NCI-H524 (cell line): ENCODE measurements at places on chromosomes 1 and 21.

DNA sequence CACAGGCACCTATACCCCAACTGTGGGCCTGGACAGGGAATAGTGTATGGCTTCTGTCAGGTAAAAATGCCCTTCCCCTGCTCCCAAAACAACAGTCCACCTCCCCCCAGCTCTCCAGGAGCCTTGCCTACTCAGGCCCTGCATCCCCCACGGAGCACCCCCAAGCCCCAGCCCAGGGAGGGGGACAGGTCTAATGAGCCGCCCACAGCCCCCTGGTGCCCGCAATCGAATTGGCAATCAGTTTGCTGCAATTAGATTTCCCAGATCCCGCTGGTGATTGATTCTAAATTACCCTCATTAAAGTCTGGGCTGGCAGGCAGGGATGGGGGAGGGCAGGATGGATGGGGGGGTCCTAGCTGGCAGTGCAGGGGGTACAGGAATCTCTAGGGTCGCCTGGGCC lies 8.1 kb downstream of the SDC3 start:
- no peak for DNase-seq

DNA sequence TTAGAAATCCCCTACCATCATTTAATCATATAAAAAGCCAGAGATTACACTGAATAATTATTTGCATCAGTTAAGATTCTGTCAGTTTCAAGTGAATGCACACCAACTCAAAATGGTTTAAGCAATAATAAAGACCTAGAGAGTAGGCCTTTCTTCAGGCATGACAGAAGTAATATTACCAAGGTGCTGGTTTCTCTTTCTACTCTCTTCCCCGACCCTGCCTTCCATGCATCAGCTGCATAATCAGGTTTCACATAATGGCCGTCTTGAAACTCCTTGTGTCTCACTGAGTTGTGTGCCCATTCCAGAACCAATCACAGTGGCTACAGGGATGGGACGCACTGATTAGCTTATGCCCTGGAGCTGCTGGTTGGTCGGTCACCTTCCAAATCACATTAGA lies 103.5 kb upstream of the SERTAD4 start:
- no peak for DNase-seq

DNA sequence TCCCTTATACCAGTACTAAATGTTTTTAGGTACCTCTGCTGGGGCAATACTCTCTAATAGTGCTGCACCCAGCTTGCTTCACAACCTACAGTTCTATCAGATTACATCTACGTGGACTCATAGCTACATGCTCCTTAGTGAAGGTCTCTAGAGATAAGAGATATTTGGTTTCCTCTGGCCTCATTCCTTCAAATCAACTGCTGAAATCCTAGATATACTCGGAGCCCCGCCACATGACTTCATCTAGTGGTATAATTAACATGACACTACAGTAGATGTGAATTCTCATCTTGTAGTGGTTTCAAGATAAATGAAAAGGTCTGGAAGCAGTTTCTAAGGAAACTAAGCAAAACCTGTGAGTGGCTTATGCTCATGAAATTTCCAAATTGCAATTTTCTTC lies 115.4 kb downstream of the SMYD2 start:
- DNase-seq, result no peak

- DNase-seq, result no peak
Measured at GRCh38 chr21:38244407-38244787, 12.4 kb upstream of the KCNJ15 start.

DNA sequence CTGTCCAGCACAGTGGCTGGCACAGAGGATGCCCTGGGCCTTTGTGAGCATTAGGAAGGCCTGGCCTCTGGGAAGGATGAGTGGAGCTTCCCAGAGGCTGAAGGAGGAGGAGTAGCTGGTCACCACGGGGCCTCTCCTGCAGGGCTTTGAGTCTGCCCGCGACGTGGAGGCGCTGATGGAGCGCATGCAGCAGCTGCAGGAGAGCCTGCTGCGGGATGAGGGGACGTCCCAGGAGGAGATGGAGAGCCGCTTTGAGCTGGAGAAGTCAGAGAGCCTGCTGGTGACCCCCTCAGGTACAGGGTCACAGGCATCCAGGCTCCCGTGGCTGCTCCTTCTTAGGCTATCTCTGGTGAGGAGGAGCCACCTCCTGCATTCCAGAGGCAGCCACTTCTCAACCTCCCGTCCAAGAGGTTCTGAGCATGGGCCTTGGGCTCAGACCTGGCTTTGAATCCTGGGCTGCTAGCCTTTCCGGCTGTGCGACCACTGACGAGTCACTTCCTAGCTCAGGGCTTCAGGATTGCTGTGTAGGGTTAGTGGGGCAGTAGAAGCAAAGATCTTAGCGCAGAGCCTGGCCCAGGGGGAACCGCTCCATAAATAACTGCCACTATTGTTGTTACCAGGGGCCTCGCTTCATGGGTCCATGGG lies 14.0 kb downstream of the SESN2 start:
- DNase-seq, result no peak

DNA sequence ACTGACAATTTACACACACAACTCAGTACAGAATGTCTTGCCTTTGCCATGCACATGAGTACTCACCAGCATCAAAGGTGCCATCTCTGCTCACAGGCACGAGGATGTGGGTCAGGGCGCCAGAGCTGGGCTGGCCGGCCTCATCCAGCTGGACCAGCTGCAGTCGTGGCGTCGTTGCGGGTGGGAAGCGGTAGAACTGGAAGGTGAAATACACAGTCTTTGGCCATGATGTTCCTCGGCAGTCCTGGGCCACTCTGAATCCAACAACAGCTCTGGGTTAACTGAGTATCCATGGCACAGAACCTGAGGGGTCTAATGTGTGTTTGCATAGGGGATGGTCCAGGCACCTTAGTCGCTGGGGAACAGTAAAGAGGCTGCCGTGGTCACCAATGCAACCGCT lies 87.7 kb downstream of the NPHP4 start:
- no peak for DNase-seq

GRCh38 chr1:46277658-46278373 lies 25.6 kb downstream of the LRRC41 start:
- no peak for DNase-seq

DNA sequence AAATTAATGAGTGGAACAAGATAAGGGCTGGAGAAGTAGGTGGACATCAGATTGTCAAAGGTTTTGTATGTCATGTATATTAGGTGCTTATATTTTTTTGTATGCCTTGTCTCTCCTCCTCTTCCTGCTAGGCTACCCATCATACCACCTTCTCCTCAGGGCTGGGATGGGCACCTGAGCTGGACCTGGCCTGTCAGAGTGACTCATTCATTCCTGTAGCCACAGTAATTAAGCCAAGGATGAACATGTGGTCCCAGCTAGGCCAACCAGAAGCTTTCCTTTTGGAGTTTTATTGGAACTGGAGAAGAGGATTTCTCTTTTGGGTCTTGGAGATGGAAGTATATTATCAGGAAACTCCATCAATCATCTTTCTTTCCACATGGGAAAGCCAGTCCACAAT lies 21.2 kb downstream of the PTGS2 start:
- DNase-seq, result no peak

DNA sequence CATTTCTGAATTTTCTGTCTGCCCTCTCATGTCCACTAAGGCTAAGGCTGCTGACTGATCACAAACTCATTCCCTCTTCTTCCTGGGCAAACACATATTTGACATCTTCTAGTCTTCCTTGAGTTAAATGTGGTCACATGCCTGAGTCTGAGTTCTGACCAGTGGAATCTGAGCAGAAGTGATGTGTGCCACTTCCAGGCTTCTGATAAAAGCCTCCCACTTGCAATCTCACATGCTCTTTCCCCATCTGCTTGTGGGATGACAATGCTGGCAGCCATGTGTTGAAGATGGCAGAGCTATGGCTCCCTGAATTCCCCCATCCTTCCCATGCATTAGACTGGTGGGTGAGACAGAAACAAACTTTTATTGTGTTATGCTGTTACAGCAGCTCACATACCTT lies 149.9 kb upstream of the ZNF648 start:
- no peak for DNase-seq

DNA sequence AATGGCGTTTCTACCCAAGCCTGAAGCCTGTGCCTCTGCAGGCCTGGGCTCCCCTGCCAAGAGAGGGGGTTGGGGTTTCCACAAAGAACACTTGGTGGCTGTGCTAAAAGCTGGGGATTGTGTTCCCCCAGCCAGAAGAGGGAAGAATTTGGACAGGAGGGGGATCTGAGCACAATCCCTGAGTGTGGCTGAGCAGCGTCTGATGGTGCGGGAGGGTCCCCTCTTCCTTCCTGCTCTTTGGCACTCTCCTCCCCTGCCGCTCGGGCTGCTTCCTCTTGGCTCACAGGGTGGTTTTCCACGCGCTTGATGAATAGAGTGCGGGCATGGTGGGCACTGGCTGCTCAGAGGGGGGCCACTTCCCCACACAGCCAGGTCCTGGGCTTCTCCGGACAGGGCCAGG lies 3.7 kb downstream of the GPR37L1 start:
- no peak for DNase-seq

DNA sequence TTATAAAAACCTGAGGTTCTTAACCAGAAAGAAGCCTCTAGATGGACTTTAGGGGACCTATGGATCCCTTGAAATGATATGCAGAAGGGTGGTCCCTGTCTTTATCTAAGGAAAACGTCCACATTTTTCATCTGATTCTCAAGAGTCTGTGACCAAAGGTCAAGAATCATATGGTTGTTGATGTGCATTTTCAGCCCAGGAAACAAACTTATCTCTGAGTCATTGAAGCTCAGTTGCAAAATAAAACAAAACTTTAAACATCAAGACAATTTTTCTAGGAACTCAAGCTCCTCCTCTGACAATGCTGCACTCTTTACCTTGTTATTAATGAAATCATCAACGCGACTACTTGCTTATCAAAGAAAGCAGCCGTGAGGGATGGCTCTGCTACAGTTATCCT lies 83.3 kb downstream of the TIAM1 start:
- no peak for DNase-seq

- no peak for DNase-seq
Measured at GRCh38 chr1:206582971-206583706, 29.1 kb downstream of the EIF2D start.

DNA sequence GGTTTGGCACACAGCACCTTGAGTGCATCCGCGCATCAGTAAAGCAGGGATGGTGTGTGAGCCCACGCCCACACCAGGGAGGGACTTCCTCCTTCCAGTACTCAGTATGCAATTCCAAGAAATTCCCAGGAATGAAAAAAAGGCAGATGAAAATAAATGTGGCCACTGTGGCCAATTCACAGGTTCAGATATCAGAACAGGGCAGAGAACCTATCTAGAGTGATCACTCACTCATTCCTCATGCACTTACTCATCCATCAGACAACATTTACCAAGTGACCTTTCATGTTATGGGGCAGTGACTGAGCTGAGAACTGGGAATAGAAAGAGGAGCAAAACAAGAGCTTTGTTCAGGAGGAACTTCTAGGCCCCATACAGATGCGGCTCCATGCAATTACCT lies 113.7 kb downstream of the ZSCAN20 start:
- no peak for DNase-seq

GRCh38 chr1:19014765-19015164 lies 58.3 kb upstream of the IFFO2 start:
- DNase-seq, result no peak

DNA sequence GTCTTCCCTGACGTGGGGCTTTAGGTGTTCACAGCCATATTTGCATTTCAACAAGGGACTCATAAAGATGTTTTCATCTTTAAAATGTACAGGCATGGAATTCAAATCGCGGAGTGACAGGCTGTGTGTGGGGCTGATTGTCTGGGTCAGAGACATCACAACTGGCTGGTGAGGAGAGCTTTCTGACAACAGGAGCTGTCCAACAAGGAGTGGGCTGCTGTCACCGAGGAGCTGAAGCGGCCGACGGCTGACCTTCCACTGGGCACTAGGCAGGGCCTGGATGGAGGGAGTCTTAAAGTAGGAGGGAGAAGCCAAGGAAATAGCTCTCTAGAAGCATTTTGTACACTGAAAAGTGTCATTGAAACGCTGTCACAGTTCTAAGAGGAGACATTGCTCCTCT lies 30.5 kb upstream of the SCMH1 start:
- DNase-seq, result no peak

DNA sequence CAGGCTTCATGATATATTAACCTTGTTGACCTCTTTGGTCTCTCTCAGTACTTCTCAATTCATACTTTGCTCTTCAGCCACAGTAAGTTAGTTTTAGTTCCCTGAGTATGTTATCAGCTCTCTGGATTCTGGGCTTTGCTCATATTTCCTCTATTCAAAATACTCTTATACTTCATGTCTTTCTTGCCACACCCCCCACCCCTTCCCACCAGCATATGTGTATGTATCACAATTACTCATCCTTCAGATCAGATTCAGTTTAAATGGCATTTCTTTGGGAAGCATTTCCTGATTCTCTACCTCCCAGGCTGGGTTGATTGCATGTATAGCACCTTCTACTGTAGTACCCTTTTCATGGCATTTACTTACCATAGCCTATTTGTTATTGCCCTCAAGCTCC lies 28.3 kb downstream of the SLC30A7 start:
- DNase-seq, result no peak

DNA sequence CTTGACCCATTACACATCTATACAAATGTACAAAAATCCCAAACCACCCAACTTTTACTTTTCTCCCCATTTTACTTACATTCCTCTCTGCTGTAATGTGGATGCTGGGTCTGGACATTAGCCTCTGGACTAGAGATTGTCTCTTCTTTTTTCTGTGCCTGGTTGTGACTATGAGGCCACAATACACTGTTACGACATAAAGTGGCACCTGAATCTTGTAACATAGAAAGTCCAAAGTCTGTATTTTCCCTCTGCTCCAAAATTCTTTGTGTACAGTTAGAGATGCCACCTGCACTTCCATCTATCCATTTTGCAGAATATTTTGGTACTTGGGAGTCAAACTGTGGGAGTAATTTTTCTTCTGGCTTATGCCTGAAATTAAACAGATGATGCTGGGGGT lies 22.7 kb downstream of the C21orf91 start:
- no peak for DNase-seq

DNA sequence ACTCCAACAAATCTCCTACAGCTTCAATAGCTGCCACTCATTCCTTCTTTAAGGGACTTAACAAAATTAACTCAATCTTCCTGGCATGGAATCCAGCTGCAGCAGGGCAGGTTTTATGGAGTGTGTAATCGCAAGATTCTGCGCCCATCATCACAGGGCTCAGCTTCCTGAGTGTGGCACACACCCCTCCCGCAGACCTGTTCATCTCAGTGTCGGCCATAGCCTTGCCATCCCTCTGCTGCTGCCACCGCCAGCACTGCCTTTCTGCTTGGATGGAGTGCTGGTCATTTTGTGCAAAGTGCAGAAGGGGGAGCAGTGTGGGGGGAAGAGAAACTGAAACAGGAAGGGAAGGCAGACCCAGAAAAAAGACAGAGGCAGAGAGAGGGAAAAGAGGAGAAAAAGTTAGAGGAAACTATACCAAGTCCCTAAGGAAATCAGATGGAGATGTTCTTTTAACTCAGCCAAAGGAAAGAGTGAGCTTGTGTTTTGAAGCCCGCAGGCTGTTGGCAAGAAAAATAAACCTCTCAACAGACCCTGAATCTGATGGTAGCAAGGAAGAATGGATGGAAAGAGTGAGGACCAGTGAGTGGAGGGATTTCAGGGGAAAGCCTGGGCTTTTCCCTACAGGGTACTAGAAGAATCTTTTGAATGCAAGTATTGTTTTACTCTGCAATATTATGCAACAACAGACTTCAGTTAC lies 324.2 kb downstream of the SEC16B start:
- DNase-seq, result no peak
